Activated naive CD4-positive, alpha-beta T cell treated with anti-CD3 and anti-CD28 coated beads for 36 hours (primary cell): ENCODE measurements at places on chromosomes 6 and 20. TPM values are rescaled to one million over a fixed set of nuclear protein-coding genes. Genes with fewer than 3 reads are reported as not detected.

The GTSF1L gene
- total RNA-seq, result not detected

- no peak for DNase-seq
Measured at GRCh38 chr6:127297502-127298070, 30.9 kb downstream of the RNF146 start.

The FBXL4 gene
- 16.7 TPM for total RNA-seq

DNA sequence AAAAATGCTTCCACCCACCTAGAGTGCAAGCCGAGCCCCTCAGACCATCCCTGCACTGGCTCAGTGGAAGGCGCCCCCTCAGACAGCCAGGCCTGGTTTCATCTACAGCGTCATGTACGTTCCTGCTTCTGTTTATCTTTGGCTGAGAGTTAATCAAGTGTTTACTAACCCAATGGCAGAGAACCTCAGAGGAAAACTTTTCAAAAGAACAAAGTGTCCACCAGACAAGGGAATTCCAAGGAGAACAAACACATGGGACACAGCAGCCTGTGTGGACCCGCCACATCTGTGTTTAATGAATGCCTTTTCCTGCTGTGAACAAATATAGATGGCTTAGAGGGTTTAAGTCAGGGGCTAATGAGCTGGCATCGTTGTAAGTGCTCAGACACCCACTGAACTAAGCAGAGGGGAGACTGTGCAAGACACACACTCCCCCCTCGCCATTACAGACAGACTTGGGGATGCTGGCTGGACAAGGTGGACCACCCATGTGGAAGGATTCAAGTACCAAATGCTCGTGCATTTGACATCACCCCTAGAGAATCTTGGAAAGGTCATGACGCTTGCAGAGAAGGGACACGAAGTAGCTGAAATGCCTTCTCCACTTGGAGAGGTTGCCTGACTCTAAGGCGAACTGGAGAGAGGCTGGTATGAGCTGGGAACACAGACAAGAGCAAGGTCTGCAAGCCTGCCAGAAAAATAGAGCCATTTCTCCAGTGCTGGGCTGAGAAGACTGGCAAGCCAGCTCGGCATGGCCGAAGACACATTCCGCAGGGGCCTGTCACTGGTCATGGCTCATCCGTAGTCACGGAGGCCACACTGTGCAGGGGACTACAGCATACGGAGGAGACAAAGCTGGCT is 53.5 kb upstream of the NXT1 start:
- DNase-seq, result no peak

DNA sequence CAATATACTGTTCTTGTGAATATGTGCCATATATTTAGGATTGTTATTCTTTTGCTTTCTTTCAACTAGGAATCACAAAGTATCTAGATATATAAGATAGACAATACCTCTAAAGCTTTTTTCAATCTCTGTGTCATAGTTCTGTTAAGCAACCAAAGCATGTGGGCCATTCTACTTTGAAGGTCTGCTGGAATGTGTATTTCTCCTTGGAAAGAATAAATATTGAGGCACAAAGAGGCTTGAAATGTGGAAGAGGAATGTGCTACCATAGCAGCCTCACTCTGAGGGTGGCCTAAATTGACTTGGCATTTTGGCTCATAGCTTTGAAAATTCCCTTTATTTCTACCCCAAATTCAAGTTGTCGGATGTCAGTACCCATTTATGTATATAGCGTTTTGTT is 488.5 kb upstream of the MAN1A1 start:
- no peak for DNase-seq

The LAMP5 gene
- not detected for total RNA-seq

- no peak for DNase-seq
Measured at GRCh38 chr20:22525821-22526220, 58.6 kb downstream of the FOXA2 start.

The TFEB gene
- 7.9 TPM for total RNA-seq

The CPXM1 gene
- total RNA-seq, result 2.2 TPM

The PGC gene
- not detected for total RNA-seq

The RPS10 gene
- total RNA-seq, result 2,718 TPM

DNA sequence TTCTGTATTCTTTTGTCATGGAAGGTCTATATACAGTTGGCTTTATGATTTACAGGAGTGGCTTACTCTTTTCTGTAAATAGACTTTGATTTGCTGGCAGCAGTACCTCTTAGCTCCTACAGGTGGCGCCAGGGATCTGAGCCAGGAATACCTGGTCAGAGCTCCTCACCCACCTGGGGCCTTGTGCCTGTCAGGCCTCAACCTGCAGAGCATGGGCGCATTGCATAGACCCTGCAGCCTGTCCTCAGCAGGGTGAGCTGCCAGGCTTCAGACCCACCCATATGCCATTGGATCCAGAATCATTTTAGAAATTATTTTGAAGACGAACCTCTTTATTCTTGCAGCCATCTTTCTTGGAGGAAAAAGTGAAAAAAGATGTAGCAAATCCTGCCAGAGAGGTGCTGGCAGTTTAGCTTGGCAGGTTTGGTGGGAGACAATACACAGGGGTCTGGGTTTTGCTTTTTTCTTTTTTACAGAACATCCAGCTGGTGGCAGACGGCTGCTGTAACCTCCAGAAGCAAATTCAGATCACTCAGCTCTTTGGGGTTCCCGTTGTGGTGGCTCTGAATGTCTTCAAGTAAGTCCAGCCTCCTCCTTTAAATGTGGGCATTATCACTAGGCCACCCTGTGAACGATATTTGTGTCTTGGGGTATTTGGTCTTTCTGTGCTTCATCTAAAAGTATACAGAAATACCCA is 149.1 kb downstream of the MTHFD1L start:
- DNase-seq, result peak; percentile 68

DNA sequence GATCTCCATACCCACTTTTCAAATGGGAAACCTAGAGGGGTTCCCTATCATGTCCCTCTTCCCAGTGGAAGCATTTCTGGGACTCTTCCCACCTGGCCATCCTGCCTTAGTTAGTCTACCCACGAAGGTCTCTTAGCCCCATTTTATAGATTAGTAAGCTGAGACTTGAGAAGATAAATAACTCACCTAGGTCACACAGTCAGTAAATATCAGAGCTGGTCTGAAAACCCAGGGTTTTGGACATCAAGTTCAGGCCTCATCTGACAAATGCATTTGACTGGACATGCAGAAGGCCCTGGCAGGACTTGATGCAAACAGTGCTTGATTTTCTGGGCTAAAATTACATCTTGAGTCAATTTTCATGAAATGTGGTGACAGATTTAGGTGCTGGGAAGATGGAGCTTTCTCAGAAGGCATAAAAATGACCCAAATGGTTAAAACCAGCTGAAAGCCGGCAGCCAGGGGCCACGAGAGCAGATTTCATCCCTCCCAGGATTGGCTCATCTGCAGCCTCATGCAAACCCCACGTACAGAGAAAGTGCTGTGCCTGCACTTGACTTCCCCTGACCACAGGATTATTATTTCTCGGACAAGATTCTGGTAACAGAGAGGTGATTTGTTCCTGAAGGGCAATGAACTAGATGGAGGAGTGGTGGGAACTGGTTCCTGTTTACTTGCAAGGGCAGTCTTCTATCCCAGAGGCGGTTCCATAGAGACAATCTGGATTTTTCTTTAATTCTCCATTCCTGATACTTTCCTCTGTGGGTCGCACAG is 23.1 kb downstream of the CPNE5 start:
- DNase-seq, result no peak

DNA sequence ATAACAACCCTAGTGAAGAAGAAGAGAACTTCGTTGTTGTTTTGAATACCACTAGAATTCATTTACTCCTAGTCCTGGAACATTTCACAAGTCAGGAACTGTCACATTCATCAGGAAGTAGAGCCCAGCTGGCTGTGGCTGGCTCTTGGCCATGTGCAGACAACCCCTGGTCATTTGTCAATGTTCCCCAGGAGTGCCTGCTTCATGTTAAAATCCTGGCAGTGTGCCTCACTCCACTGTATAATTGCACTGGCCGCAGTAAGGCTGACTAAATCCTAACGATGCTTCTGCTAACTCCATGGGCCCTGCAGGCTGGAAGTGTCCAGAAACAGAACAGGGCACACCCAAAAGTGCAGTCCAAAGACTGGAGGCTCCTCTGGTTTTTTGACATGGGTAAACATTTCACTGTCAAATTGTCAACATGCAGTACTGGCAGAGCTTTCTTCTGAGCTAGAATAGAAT is 41.5 kb upstream of the ADGRF1 start:
- DNase-seq, result no peak

- no peak for DNase-seq
Measured at GRCh38 chr6:105449756-105450390, 47.0 kb upstream of the PREP start.

GRCh38 chr20:54479138-54479906 is 3.9 kb downstream of the DOK5 start:
- DNase-seq, result no peak

DNA sequence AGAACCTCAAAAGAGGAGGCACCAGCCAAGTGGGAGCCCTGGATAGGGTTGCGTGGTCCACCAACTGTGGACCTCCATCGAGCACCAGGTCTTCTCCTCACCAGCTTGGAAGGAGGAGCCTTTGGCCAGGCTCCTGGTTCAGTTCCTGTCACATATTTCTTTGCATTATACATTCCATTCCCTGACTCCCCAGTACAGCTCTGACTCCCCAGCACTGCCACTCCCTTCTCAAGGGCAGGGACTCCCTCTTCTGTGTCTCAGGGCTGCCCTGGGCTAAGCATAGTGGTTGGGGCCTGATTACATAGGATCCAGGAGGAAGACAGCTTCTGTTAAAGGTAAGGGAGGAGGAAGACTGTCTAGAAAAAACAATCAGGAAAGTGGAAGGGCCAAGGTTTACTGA is 91.1 kb downstream of the MRPL14 start:
- no peak for DNase-seq

- DNase-seq, result no peak
Measured at GRCh38 chr6:154703124-154703523, 30.1 kb upstream of the SCAF8 start.

The OPRL1 gene
- 0.47 TPM for total RNA-seq

DNA sequence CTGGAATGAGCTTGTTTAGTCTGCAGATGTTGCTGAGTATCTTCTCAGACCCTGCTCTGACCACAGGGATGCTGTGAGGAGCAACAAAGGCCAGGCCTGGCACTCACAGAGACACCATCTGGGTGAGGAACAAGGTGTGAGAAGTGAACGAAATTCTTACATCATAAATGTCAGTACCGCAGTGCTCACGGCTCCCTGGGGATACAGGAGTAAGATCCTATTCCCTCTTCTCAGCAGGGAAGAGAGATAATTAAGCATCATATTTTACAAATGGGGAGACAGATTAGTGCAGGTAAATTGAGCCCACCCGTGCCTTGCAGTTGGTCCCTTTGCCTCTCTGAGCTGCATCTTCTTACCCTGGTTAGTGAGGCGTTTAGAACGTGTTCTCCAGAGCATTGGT is 106.2 kb downstream of the DTD1 start:
- no peak for DNase-seq

GRCh38 chr6:36788768-36789167 is 50.5 kb downstream of the CPNE5 start:
- DNase-seq, result peak; percentile 71

GRCh38 chr6:170553534-170554012 is 466 bp upstream of the PSMB1 start:
- DNase-seq, result no peak

The PPIL1 gene
- 44.0 TPM for total RNA-seq

- no peak for DNase-seq
Measured at GRCh38 chr6:55174211-55175026, at the start of gene HCRTR2. TSS of gene HCRTR2 (plus strand) at chr6:55174515. CDS start at chr6:55174588, 73 bp downstream.

- DNase-seq, result peak; percentile 92
Measured at GRCh38 chr20:57698116-57698866, 11.5 kb downstream of the PMEPA1 start.

GRCh38 chr20:7333841-7334240 is 566.4 kb downstream of the BMP2 start:
- no peak for DNase-seq

The RAMACL gene
- total RNA-seq, result 0.89 TPM

The THBS2 gene
- not detected for total RNA-seq

GRCh38 chr6:113049190-113049589 is 702.1 kb downstream of the RFPL4B start:
- no peak for DNase-seq

GRCh38 chr20:60211618-60212463 is 253.6 kb downstream of the CDH26 start:
- no peak for DNase-seq

GRCh38 chr6:39407446-39407993 is 85.0 kb upstream of the KCNK16 start:
- DNase-seq, result no peak

DNA sequence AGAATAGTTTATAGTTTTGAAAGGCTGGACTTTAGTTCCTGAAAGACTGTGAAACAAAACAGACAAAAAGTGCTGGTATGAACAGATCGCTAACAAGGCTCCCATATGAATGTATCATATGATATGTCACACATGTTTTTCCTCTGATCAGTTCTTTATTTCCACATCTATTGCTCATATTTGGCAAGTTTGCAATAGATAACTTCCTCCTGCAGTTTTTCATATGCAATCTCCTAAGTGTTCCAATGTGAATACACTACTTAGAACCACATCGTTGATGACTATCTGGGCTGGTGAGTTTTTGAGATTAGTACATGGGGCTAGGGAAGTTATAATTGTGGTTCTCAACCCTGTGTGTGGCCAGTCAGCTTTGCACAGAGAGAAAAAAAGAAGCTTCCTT is 23.1 kb downstream of the CRYBG1 start:
- no peak for DNase-seq

The RUNX2 gene
- 3.6 TPM for total RNA-seq

DNA sequence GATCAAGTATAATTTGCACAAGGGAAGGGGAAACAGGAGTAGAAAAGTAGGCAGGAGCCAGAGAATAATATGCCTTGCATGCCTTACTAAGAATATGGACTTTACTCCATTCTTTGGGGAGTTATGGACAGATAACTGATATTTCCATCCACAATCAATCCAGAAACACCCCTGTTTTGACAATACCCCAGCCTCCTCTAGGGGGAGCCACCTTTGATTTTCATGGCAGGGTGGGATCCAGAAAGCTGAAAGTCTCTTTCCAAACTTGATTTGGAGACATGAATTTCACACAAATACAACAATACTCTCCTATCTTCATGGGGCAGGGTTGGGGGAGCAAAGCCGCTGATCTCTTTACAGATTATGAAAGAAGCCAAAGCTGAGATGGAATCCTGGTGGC is 404.1 kb downstream of the FOXA2 start:
- DNase-seq, result no peak

The NHSL1 gene
- 0.64 TPM for total RNA-seq

The CST4 gene
- not detected for total RNA-seq

DNA sequence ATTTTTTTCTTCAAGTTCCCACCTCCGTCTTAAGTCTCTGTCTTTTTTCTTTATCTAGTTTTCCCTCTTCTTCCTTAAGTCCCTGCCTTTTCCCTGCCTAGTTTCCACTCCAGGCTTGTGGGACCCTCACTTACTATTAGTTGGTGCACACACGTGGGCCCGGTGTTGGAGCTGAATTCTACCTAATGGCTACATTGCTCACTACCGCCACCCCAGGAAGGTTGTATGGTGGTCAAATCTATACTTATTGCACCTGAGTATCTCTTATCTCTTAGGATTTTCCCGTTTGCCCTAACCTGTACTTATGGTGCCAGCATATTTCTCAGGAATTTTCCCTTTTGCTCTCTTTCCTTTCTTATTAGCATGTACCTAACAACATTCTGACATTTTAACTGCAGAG is 692.8 kb downstream of the EPM2A start:
- DNase-seq, result no peak
